ENCODE measurements at places on chromosomes 12 and 14.

GRCh38 chr12:72082986-72083820 is 144.6 kb downstream of the TPH2 start:
- DNase-seq = no peak

DNA sequence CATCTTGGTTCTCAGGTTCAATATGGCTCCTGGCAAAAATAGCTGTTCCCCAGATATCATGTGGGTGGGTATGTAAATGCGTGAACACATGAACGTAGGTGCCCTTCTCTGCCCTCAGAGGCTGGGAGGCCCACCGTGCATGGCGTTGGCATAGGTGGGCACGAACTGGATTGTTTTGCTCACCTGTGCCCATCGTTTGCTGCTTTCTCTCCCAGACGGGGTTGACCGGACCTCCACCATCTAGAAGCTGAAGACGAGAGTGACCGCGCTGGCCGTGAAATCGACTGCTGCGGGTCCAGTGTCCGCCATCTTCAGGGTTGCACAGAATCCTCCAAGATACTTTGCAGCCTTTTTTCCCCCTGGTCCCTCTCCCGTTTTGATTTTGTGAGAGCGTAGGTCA is 113.9 kb downstream of the GCH1 start:
- DNase-seq = no peak

- peak; percentile 78 for DNase-seq
Measured at GRCh38 chr14:47302121-47302520, 373.3 kb downstream of the MDGA2 start.

GRCh38 chr12:1634590-1635191 is 5.7 kb downstream of the WNT5B start:
- peak; percentile 70 for DNase-seq

DNA sequence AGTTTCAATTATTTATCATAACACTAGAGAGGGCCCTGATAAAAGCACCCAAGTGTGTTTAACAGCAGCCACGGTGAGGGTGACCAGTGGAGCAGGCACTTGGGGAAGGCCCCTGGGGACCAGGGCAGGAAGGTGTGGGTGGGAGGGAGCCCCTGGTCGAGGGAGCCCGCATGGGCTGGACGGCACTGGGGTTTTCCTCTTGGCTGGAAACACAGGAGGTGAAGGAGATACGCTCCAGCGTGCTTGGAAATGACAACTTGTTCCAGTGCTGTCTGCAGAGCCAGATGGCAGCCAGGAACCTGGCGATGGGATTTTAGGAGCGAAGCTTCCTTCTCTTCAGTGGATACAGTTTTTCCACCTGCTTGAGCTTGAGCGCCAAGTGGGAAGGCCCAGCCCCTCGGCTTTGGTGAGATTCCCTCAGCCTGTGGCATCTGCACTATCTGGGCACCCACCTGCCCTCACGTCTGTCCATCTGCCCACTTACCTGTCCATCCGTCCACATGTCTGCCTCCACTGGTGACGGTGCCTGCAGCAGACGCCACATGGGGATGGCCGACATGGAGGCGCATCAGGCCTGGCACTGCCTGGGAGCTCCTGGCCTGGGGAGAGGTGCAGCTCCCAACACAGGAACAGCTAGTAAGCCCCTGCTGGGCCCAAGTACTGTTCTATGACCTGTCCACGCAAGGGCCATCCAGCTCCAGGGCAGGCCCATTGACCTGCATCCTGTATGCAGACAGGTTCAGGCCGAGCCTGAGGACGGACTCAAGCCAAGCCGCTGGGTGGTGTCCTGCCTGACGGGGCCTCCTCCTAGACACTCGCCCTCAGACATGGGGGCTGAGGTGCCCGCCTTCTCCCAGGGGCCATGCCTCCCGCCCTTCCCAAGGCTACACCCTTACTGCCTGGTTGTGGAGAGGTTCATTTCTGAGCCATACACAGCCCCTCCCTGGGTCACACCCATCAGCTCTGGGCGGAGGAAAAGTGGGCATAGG is 192.2 kb upstream of the C14orf180 start:
- DNase-seq = no peak
